Kasumi-1 (cell line): ENCODE measurements at places on chromosomes 1 and 21.
A peak's percentile ranks its signal among the peaks of the same experiment; 100 is the strongest.

DNA sequence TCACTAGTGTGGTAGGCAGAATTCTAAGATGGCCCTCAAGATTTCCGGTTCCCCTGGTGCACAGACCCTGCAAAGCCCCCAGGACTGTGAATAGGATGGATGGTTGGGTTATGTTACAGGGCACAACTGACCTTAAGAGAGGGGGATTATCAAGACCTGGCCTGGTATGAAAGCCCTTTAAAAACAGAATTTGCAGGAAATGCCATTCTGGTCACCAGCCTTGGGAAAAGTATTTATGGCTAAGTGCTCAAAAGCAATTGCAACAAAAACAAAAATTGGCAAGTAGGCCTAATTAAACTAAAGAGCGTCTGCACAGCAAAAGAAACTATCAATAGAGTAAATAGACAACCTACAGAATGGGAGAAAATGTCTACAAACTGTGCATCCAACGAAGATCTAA is 144.7 kb upstream of the EDN2 start:
- DNase-seq, result no peak

DNA sequence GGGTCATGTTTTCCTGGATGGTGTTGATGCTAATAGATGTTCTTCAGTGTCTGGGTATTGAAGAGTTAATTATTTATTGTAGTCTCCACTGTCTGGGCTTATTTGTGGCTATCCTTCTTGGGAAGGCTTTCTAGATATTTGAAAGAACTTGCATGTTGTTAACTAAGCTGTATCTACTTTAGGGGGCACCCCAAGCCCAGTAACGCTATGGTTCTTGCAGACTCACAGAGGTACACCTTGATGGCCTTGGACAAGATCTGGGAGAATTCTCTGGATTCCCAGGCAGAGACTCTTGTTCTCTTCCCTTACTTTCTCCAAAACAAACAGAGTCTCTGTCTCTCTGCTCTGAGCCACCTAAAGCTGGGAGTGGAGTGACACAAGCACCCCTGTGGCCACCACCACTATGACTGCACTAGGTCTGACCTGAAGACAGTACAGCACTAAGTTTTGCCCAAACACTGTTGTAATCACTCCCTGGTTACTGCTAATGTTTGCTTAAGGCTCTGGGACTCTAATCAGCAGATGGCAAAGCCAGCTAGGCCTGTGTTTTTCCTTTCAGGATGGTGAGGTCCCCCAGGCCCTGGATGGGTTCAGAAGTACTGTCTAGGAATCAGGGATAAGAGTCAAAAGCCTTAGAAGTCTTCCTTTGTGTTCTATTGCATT is 76.5 kb upstream of the C1orf21 start:
- DNase-seq, result no peak

DNA sequence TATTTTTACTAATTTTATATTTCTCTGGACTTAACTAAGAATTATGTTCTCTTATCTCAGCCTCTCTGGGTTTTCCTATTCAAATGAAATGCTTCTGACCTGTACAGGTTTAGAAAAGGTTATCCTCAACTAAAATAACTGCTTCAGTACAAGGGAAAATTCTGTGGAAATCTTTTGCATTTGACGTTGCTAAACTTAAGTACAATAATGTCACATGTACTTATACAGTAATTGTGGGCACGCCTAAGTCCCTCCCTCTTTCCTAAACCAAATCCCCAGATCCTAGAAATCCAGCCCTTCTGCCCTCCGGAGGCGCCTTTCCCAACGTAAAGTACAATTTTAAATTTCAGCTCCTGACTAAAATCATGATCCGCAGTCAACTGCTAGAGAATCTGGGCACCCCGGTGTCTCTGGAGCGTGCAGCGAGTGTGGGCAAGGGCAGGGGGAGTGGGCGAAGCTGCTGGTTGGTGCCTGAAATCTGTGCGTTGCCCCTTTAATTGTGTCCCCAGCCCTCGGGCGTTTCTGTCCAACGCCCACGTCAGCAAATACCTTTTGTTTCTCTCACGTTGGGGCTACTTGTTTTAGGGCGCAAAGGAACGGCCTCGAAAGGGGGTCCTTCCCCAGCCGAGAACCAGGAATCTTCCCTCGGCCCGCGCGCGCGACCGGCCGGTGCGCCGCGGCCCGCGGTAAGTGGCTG is at the start of gene ZBTB8A:
Gene ZBTB8A (plus strand): TSS at position 541 of the 697 bp plus-strand sequence. CDS start 53,505 bp downstream, outside the sequence.
- peak; percentile 27 for DNase-seq

DNA sequence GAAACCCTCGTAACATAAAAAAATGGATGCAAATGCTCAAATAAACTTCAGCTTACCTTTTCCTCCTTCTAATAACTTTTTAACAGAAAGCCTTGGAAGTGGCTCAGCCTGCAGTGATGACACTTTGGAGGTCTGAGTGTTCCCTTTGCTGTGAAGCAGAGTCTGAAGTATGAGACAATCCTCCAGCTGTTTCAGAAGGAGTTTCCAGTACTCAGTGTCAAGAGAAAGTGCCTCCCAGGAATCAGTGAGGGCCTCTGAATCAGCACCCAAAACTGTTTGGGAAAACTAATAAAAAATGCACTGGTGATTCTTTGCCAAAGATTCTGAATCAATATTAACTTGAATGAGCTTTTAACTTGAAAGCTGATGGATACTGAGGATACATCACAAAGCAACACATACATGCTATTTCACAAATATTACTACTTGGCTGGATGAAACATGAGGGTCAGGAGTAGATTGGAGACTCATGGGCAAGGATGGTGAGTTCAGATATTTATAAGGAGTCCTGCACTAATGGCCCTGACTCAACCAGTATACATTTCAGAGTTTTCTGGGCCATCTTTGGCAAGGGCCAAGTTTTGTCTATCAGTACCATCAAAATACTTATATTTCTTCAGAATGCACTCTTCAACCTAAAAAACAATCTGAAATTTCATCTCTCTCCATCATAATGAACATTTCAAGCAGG is 77.0 kb downstream of the IARS2 start:
- DNase-seq, result no peak

DNA sequence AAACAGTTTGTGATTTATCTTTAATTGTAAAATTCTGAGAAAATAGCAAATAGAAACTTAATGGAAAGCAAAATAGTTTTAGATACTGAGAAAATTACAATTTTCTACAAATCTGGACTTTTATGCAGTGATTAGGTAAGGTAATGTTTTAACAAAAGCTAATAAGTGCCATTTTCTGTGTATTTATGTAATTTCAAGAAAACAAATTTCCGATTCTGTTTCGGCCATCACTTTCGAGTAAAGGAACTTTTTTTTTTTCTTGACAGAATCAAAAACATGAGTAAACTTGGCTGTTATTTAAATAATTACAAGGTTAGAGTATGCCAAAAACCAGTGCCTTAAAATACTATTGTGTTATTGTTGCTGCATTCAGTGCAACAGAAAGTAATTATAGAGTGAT is 280.4 kb upstream of the C1orf105 start:
- DNase-seq, result no peak

DNA sequence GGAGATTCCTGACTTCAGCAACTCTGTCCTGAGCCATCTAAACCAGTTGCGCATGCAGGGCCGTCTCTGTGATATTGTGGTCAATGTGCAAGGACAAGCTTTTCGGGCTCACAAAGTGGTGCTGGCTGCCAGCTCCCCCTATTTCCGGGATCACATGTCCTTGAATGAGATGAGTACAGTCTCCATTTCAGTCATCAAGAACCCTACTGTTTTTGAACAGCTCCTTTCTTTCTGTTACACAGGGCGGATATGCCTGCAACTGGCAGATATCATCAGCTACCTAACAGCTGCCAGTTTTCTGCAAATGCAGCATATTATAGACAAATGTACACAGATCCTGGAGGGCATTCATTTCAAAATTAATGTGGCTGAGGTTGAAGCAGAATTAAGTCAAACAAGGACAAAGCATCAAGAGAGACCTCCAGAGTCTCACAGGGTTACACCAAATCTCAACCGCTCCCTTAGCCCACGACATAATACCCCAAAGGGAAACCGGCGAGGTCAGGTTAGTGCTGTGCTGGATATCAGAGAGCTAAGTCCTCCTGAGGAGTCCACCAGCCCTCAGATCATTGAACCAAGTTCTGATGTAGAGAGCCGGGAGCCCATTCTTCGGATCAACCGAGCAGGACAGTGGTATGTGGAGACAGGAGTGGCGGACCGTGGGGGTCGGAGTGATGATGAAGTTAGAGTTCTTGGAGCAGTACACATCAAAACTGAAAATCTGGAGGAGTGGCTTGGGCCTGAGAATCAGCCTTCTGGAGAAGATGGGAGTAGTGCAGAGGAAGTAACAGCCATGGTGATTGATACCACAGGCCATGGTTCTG is 2.3 kb downstream of the ZBTB37 start:
- DNase-seq, result peak; percentile 24

DNA sequence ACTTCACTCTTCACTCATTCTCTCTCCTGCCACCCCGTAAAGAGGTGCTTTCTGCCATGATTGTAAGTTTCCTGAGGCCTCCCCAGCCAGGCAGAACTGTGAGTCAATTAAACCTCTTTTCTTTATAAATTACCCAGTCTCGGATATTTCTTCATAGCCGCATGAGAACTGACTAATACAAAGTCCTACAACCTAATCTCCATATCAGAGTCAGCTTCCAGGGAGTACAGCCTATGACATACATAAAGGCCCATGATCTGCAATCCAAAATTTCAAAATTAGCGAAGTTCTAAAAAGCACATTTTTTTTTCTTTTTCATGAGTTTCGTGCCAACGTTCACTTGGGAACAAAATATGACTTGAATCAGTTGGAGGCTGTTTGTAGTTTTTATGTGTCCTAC is 256.9 kb upstream of the DUSP10 start:
- DNase-seq, result no peak

DNA sequence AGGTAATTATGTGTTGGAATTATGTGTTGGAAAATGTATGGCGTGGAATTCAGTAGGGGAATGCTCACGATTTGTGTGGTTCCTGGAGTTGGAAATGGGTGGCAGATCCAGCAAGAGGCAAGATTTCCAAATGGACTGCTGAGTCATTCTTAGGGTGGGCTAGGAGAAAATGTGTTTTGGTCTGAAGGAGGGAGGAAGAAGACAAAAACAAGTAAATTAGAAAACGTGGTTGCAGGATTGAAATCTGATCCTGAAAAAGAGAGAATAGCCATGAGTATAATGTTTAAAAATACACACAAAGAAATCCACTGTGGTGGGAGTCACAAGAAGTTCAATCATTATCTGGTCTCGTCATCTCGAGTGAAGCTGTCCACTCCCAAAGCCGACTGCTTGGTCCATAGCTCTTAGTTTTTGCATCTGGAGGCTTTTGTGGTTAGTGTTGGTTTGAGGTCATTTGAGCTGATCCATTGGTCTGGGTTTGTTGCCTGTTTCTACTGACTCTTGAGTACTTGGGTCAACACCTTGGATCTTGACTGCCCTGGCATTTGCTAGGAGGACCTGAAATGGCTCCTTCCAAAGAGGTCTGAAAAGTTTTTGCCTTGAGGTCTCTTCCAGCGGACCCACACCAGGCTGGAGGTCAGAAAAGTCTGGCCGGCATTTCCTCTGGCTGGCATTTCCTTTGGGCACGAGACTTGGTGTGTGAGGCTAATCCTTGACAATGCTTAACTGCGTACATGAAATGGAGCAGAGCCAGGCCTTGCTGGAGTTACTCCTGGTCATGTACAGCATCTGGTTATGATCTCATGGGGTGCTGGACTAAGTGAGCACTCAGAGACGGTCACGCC is 9.2 kb downstream of the MX2 start:
- DNase-seq, result no peak

DNA sequence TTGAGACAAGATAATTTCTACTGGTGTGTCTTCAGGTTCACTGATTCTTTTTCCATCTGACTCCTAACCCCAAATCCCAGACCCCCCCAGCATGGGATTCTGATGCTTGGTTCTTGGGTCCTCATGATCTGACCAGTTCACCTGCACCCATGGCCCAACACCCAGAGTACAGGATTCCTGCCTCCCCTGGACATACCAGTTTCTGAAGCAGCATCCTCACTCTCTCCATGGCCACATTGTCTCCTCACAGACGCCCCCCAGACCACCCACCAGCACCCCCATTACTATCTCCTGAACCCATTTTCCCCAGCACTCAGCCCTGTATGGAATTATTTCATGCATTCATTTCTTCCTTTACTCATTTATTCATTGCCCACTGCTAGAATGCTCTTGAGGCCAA is 864 bp upstream of the KRTAP12-3 start:
- DNase-seq, result no peak

DNA sequence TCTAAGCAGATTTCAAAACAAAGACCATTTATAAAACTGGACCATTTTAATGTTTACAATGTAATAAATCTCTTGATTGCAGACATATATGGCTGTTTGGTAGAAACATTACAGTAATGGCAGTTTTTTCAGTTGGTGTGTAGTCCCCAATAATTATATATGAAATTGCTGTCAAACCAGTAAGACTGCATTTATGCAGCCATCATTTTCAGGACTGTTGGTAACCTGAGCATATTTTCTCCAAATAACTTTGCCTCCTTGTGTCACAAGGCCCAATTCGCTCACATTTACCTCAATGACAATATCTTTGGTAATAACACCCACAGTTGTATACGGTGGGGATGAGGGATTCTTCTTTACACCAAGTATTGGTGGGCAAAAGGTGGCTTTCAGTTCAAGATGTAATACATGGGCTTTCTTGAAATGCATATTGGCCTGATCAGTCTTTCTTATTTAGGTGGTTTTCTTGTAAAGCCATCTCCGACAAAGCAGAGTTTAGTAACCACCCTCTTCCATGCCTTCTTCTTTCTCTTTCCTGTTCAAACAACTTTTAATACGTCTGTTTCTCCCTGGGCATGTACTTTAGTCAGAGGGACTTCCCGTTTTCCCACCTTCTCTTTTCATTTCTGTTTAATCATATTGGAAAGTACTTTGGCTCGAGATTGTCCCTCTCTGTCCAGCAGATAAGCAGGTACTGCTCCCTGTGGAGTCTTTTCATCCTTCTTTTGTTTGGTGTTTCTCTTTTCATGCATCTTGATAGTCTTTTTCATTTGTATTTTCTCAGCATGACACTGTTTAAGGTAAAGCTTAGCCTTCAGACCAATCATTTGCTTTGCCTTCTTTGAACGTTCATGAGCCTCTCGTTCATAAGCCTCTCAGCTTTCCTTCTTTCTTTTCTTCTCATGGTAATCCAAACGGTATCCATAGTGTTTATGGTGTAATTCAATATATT is 30.4 kb downstream of the ATP2B4 start:
- DNase-seq, result peak; percentile 25

GRCh38 chr1:99818063-99818699 is 32.0 kb upstream of the AGL start:
- no peak for DNase-seq

DNA sequence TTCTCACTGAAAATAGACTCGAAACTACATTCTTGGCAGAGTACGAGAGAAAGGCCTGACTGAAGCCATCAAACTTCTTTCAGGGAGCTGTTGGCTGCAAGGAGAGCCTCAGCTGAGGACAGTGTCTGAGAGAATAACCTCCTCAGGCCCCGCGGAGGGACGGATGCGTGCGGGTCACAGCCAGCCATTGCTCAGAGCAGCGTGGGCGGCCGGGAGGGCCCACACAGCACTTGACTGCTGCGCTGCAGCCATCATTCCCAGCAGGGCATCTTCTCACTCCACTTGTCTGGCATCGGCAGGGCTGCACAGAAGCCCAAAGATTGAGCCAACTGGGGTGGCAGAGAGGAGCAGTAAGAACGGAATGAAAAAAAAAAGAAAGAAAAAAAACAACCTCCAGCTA is 113.5 kb downstream of the XCL2 start:
- no peak for DNase-seq
